ENCODE measurements at places on chromosomes 1 and 21.

DNA sequence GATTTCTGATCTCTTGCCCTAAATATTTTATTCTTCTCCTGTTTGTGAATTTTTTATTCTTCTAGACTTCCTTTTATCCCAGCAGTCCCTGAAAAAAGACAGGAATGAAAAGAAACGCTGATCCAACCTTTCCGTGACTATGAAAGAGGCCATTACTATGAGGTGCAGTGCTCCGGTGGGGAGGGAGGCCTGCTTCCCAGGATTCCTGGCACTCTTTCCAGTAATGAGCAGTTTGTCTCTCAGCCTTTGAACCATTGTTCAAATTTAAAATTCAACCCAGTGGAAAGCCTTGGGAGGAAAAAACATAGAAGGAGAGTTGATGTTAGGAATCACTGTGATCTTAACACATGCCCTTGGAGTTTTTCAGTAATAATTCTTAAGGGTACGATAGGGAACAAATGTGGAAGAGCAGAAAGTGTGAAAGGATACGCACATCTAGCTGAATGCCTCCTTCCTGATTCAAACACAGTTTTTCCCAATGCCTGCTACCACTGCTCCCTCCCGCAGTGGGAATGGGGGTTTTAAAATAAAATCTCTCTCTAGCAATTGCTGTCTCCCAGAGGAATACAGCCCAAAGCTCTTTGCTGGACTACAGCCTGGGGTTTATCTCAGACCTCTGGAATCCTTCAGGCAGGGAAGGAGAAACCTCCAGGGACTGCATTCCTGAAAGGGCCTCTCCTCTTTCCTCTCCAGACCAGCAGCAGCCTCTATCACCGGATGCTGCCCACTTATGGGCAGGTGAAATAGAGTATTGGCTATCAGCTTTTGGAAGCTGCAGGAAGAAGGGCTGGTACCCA is 6.1 kb downstream of the IER5 start:
- no peak for DNase-seq

DNA sequence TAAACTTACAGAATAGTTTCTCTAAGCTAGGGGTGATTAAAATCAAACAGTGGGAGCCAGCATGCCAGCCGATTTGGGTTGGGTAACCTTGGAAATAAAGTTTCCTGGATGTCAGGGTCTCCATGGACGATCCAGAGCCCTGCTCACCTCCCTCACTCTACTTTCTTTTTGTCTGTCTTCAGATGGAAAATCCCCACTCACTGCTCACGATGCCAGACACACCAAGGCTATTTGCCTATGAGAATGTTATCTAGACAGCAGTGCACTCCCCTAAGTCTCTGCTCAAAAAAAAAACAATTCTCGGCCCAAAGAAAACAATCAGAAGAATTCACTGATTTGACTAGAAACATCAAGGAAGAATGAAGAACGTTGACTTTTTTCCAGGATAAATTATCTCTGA is 13.9 kb downstream of the SLAMF7 start:
- no peak for DNase-seq

GRCh38 chr1:115682792-115683191 is 41.0 kb downstream of the VANGL1 start:
- no peak for DNase-seq

DNA sequence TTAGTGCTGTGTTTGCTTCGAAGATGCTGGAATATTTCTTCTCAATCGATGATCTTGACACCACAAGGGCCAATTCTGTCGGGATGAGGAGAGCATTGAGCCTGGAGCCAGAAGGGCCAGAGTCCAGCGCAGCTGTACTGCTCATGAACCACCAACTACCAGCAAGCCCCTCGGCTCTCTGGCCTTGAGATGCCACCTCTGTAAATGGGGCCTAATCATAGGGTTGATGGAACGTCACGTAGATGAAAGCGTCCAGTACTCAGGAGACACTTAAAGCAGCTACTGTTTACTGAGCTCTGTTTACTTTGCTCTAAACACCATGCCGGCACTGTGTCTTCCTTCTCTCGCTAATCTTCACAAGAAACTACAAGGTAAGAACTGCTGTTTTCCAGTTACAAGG is 26.3 kb downstream of the CCDC185 start:
- DNase-seq = no peak

- no peak for DNase-seq
Observed at GRCh38 chr1:240029418-240029817, 62.3 kb upstream of the FMN2 start.

DNA sequence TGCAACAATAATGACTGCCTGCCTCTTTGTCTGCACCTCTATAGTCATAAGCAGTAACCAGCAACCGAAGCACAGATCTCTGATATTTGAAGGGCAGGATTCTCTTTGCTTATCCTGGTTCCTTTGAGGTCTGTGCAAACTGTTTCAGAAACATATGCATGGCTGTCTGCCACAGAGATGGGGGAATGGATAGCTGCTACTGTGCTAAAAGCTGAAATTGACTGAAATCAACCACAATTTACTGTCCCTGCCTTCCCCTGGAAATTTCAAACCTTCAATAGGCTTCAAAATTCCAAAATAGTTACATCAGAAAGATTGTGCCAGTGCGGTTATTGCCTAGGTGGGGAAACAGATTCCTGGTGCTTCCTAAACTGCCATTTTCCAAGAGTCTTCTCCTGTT is 136.8 kb upstream of the GORAB start:
- DNase-seq = no peak

- no peak for DNase-seq
Observed at GRCh38 chr1:215219372-215219771, 136.8 kb downstream of the KCNK2 start.

GRCh38 chr1:67285780-67286488 is 21.7 kb upstream of the IL12RB2 start:
- no peak for DNase-seq

DNA sequence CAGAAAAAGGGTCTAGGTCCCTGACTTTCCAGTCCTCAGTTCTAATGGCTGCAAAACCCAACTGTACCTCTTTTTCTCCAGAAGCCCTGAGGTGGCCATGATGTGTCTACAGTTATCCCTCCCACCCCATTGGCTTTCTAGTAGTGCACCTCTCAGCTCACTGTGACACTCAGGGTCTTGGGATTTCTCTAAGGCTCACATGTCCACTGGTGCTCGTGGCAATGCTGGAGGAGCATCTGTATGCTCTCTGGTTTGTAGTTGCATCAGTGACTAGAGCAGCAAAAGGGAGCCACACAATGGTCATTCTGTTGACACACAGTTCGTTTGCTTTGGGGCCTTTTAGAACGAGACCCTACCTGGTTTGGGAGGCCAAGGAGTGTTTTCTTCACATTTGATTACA is 81.6 kb upstream of the SYT6 start:
- no peak for DNase-seq

DNA sequence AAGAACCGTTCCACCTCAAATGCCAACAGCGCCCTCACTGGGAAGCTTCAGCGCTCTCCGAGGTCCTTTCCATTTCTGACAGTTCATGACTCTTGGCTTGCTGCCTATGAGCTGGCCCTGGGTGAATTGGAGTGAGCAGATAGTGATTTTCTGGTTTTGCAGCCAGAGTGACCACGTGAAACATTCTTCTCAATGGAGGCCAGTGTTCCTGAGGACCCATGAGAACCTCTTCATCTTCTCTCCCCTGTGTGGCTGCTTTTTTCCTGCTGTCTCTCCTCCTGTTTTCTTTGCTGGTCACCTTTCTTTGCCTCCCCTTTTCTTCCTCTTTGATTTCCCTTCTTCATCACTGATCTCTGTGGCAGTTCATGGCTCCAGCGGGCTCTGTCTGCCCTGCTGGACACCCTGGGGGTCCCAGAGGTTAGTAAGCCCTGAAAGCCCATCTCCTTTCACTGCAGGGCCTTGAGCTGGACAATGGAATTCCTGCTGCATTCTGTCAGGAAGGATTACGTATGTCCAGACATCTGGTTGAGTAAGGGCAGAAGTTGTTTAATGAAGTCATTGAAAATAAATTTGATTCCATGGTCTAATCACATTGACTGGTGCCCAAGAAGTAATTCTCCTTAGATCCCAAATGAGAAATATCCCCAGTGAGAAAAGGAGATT is 29.9 kb downstream of the VASH2 start:
- no peak for DNase-seq

DNA sequence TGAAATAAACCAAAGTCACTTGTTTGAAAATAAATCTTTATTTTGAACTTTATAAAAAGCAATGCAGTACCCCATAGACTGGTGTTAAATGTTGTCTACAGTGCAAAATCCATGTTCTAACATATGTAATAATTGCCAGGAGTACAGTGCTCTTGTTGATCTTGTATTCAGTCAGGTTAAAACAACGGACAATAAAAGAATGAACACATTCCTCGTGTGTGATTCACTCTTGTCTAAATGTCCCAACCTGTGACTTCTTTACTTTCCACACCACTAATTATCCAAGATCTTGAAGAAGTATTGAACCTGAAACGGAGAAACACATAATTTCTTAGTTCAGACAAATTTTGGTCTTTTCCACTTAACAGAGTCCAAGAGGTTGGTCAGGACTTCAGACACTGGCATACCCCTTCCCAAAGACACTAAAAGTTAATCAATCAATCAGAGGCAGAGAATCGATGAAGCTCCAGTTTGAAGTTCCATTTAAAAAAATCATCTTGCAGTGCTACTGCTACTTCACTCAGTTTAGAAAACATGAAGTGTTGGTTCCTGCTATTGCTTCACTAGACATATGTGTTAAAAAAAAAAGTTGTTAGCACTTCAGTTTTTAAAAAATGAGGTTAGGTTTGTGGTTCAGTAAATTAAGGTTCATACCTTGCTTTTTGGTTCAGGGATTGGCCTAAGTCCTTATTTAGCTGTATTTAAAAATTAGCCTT is 26.2 kb downstream of the ATP1B1 start:
- no peak for DNase-seq

Measured in NCI-H1436 treated with DMSO at 0.1 percent for 48 hours (cell line).